ENCODE measurements at places on chromosomes 7 and 10.

GRCh38 chr7:46007194-46007593, 86.1 kb upstream of the IGFBP3 start:
- DNase-seq, result no peak

DNA sequence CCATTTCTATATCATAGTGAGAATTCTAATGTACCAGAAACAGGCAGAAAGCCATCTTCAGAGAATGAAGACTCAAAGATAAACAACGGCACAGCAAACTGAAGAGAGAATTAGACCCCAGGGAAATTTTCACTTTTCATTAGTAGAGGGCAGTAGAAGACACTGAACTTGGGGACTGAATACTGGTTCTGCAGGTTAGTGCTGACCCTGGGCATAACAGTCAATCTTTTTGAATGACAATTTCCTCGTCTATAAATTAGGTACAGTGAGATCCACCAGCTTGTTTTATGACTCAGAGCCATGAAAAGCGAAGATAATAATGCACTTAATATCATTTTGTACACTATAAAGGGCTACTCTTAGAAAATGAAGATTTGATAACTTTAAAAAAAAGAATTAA, 13.7 kb downstream of the FKBP14 start:
- DNase-seq, result no peak

- no peak for DNase-seq
Observed at GRCh38 chr10:5411941-5412276, 448 bp upstream of the NET1 start.

- DNase-seq, result peak; percentile 67
Observed at GRCh38 chr10:43204943-43205671, 61.8 kb downstream of the RASGEF1A start.

- no peak for DNase-seq
Observed at GRCh38 chr7:97377713-97378112, 260.2 kb downstream of the SDHAF3 start.

DNA sequence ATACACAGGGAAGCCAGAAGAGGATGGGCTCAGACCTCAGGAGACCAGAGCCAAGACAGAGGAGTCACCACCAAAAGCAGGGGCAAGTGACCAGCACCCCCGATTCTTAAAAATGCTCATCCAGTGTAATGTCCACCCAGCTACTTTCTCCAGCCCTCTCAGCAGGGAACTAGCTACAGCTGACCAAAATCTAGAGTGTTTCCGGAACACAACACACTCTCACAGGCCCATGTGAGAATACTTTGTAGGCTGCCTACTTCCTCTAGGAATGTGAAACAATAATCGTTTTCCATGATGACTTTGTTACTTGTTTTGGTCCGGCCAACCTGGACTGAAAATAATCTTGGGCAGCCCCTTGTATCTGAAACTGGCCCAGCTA, 14.5 kb downstream of the PSAP start:
- DNase-seq, result no peak

DNA sequence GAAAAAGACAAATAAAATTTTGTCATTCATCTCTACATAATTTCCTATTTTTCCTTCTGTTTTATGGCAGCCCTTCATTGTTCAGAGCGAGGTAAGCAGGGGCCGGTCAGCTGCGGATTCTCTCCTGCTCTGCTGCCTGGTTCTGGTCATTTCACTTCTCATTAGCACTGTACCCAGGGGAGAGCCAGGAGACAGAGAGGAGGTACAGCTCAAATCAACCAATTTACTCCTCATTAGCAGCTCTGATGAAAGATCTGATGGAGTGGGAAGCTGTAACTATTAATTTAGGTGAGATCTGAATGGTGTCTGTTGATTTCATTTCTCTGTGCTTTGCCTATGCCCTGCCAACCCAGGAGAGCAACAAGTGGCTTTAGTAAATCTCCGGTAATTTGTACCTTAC, 241.5 kb upstream of the PFKP start:
- no peak for DNase-seq

Data from NCI-H146 (cell line).